ENCODE measurements at places on chromosomes 6 and 20.

GRCh38 chr6:113094779-113095178 lies 747.6 kb downstream of the RFPL4B start:
- DNase-seq = no peak

DNA sequence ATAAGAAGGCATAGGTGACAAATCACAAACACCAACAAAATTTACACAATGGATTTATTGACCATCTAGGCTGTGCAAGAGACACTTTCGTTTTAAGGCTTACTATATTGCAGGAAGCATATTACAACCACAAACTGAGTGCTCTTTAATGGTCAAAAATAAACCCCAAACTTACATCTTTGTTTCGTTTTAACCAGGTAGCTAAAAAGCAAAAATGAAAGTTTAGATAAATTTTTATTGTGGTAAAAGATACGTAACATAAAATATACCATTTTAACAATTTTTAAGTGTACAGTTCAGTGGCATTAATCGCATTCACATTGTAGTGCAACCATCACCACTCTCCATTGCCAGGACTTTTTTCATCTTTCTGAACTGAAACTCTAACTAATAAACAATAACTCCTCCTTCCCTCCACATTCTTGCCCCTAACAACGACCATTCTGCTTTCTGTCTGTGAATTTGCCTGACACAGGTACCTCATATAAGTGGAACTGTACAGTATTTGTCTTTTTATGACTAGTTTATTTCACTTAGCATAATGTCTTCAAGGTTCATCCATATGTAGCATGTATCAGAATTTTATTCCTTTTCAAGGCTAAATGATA lies 32.3 kb upstream of the DUSP22 start:
- DNase-seq = no peak

DNA sequence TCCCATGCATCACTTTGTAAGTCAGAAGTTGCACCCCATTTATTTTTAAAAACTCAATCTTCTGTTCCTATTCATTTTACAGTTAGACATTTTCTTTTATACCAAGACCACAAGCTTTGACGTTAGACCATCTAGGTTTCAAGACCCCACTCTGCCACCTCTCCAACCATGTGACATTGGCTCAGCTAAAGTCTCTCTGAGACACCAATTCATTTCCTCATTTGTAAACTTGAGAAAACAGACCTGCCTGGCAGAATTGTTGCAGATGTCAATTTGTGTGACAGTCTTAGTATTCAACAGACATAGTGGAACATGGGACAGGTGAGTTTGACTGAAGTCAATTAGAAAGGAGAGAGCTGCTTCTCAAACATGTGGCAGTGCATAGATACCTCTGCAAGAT lies 55.6 kb upstream of the CSE1L start:
- DNase-seq = no peak

GRCh38 chr6:106092279-106092678 lies 6.1 kb downstream of the PRDM1 start:
- no peak for DNase-seq

DNA sequence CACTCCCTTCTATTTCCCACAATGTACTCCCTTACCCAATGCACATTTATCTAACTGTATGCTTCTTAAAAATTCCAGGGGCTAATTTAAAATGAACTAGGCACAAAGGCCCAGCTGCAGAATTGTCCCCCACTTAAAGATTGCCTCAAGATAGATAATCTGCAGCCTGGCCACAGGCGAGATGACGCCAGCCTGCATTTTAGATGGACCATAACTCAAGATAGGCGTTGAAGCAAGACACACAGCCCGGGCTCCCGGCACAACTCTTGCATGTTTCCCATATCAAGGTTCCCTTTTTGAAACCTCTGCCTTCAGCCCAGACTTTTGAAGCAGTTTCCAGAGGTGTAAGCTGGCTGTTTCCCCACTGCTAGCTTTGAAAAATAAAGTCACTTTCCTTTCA lies 3.2 kb upstream of the REPS1 start:
- no peak for DNase-seq

GRCh38 chr6:14824484-14825275 lies 421.2 kb upstream of the JARID2 start:
- no peak for DNase-seq

Measured in AG08396 (cell line).